Uterine smooth muscle cell (primary cell): ENCODE measurements at places on chromosomes 4 and X. TPM values are rescaled to one million over a fixed set of nuclear protein-coding genes. Genes with fewer than 3 reads are reported as not detected.

The NR3C2 gene
- 0.55 and 1.00 TPM in 2 replicates for total RNA-seq

The FRMPD4 gene
- 0.33 and 0.62 TPM in 2 replicates for total RNA-seq

The DCX gene
- not detected in 2 replicates for total RNA-seq

The TEX13B gene
- 0.12 TPM in 1 of 2 replicates, not detected in the other for total RNA-seq
